ENCODE measurements at places on chromosomes 12 and 14.
A peak's percentile ranks its signal among the peaks of the same experiment; 100 is the strongest.

DNA sequence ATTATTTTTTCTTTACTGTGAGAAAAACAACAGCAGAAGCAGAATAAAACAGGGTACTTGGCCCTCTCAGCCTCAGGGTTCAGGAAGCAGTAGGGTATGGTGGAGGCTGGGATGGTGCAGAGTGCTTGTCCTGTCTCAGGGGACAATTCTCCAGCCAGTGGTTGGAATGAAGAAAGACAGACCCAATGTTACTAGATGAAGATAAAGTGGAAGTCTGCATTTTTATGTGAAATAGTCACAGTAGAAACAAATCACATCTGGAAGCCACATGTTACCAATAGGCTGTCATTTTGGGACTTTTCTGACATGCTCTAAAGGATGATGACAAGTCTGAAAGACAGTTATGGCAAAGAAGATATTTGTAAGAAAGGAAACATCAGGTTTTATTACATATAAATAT lies 32.3 kb downstream of the PROX2 start:
- peaks cover 29% of the 10 kb centered on the region for H3K4me1 ChIP-seq
- no peaks in the 10 kb centered on the region for H3K36me3 ChIP-seq
- no peak overlapping the region for H3K4me3 ChIP-seq
- H3K27me3 ChIP-seq = no peaks in the 10 kb centered on the region
- no peak overlapping the region for H3K27ac ChIP-seq

DNA sequence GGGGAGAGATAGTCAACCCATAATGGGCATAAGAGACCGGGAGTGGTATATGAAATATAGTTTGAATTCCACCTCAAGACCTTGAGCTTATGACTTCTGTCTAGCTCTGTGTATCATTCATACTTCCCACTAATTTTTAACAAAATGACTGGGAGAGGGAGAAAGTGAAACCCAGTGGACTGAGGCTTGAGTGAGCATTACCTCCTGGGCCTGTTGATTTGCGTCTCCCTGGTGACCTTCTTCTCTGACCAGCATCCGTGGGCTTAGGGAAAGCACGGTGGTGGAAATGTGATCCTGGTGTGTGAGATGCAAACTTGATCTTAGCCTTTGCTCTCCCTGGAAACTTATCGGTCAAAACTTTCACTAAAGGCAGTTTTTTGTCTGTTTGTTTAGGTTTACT lies 207.9 kb upstream of the BCL2L14 start:
- peaks cover 17% of the 10 kb centered on the region for H3K36me3 ChIP-seq
- no peak for DNase-seq
- H3K4me1 ChIP-seq = no peaks in the 10 kb centered on the region
- H3K27me3 ChIP-seq = no peaks in the 10 kb centered on the region
- no peak overlapping the region for H3K27ac ChIP-seq
- H3K4me3 ChIP-seq = no peak overlapping the region

DNA sequence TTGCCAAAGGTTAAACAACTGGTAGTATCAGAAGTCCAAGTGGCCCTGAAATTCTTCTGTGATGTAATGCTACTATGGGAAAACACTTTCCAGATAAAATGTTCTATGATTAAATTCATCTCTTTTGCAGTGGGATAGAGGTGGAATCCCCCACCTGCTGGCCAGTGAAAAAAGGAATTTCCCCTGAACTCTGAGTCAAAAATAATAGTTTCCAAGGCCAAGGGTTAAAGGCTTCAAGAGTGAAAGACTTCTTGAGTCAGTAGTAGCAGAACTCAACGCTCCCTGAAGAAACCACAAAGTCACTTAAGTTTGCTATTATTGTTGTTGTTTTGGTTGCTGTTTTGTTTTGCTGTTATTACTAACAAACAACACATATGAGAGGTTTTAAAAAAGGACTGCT lies 330.8 kb downstream of the SOX5 start:
- H3K36me3 ChIP-seq = no peaks in the 10 kb centered on the region
- no peak for DNase-seq
- no peaks in the 10 kb centered on the region for H3K27me3 ChIP-seq
- no peaks in the 10 kb centered on the region for H3K4me1 ChIP-seq
- no peak overlapping the region for H3K27ac ChIP-seq

GRCh38 chr12:131740626-131741025 lies 29.7 kb downstream of the SFSWAP start:
- no peak overlapping the region for H3K4me3 ChIP-seq
- no peaks in the 10 kb centered on the region for H3K4me1 ChIP-seq
- peaks cover 74% of the 10 kb centered on the region for H3K36me3 ChIP-seq
- H3K27me3 ChIP-seq = no peaks in the 10 kb centered on the region
- H3K27ac ChIP-seq = no peak overlapping the region

GRCh38 chr14:62505045-62505444 lies 540.2 kb downstream of the KCNH5 start:
- H3K4me3 ChIP-seq = no peak overlapping the region
- no peak overlapping the region for H3K27ac ChIP-seq
- no peaks in the 10 kb centered on the region for H3K4me1 ChIP-seq

- H3K36me3 ChIP-seq = no peaks in the 10 kb centered on the region
- no peak overlapping the region for H3K27ac ChIP-seq
- H3K27me3 ChIP-seq = peaks cover 2% of the 10 kb centered on the region
- H3K4me1 ChIP-seq = no peaks in the 10 kb centered on the region
- DNase-seq = no peak
Measured at GRCh38 chr12:13373131-13373530, 176.6 kb downstream of the EMP1 start.

DNA sequence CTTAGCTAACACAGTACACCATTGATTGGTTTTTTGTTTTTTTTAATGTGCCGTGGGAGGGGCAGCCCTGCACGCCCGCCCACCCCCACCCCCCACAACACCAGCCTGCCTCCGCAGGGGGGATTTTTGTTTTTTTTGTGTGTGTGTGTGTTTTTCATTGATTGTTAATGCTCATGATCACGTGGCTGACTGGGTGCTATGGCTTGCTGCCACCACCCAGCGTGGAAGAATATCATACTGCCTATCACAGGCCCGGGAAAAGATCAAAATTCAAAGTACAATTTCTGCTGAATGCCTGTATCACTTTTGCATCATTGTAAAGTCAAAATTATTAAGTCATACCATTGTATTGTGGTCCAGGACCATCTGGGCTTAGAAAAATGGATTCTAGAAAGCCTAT lies 8.3 kb downstream of the RESF1 start:
- DNase-seq = no peak
- H3K4me3 ChIP-seq = peak overlapping the region; percentile 35
- H3K27ac ChIP-seq = peak overlapping the region; percentile 58
- no peaks in the 10 kb centered on the region for H3K27me3 ChIP-seq

GRCh38 chr12:89965993-89966392 lies 257.4 kb upstream of the ATP2B1 start:
- H3K4me3 ChIP-seq = no peak overlapping the region
- no peak for DNase-seq
- H3K36me3 ChIP-seq = no peaks in the 10 kb centered on the region
- H3K27ac ChIP-seq = no peak overlapping the region

DNA sequence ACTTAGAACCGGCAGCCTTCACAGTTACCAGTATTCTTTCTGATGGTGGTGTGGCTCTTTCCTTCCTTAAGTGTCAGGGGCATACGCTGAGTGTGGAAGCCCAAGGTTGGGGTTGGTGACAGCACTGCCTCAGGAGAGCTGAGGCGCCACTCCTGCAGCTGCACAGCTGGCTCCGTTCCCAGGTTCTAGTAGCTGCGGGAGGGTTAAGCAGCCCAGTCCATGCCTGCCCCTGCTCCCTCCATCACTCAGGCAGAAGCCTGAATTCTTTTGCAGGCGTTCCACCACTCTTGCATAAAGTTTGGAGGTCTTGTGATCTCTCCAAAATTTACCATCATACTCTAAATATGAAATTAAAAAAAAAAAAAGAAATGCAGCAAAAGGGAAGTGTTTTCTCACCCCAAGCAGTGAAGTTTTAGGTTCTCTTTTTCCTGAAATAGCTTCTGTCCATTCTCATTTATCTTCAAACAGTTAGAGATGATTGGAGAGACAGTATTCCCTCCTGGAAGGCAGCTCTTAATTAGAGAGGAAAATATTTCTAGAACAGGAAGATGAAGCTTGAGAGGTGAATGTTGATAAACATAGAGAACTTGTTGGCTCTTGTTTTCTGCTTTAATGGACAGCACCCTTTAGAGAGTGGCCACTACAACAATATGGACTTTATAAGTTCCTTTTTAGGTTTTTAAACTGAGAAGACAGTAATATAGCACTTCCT lies 136.1 kb downstream of the FGD4 start:
- H3K27ac ChIP-seq = no peak overlapping the region
- DNase-seq = no peak
- H3K27me3 ChIP-seq = no peaks in the 10 kb centered on the region
- no peaks in the 10 kb centered on the region for H3K4me1 ChIP-seq
- H3K36me3 ChIP-seq = no peaks in the 10 kb centered on the region

- no peaks in the 10 kb centered on the region for H3K36me3 ChIP-seq
- no peaks in the 10 kb centered on the region for H3K4me1 ChIP-seq
- H3K27me3 ChIP-seq = no peaks in the 10 kb centered on the region
- no peak overlapping the region for H3K4me3 ChIP-seq
Measured at GRCh38 chr12:130076752-130077151, 85.5 kb upstream of the FZD10 start.

DNA sequence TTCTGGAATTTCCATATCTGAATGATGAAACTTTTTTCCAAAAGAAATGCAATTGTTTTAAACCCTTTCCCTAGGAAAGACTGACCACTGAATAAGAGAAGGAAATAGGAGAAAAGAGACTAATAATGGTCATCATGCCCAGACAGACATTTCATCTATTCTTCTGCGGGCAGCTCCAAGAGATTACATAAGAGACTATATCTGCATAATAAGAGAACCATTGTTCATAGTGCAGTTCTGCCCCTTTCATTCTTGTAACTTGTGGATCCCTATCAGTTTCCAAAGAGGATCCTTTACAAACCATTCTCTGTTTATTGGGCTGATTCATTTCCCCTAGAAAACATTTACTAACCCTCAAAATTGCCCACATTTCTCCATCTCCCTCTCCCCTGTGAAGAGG lies 197.8 kb downstream of the FSCB start:
- no peaks in the 10 kb centered on the region for H3K27me3 ChIP-seq
- H3K4me1 ChIP-seq = no peaks in the 10 kb centered on the region
- no peak overlapping the region for H3K4me3 ChIP-seq
- no peak overlapping the region for H3K27ac ChIP-seq

- H3K4me1 ChIP-seq = peaks cover 18% of the 10 kb centered on the region
- H3K4me3 ChIP-seq = peak within 1 kb of the TSS; percentile 88
- peak within 1 kb of the TSS; percentile 73 for H3K27ac ChIP-seq
Measured at GRCh38 chr12:7128681-7129286, at the start of gene RBP5. Gene RBP5 (minus strand): TSS chr12:7128889. CDS start chr12:7128775, 114 bp downstream.
